Activated CD4-positive, alpha-beta memory T cell treated with anti-CD3 and anti-CD28 coated beads for 36 hours (primary cell): ENCODE measurements at places on chromosomes 3 and 15. TPM values are rescaled to one million over a fixed set of nuclear protein-coding genes. Genes with fewer than 3 reads are reported as not detected.

Gene CA12
- total RNA-seq: 0.07 TPM

- no peak for DNase-seq
These were observed 4.5 kb downstream of the RAB7A start for GRCh38 chr3:128730471-128730870.

Gene ADIPOQ
- total RNA-seq: not detected

Gene TMCO5A
- not detected for total RNA-seq

DNA sequence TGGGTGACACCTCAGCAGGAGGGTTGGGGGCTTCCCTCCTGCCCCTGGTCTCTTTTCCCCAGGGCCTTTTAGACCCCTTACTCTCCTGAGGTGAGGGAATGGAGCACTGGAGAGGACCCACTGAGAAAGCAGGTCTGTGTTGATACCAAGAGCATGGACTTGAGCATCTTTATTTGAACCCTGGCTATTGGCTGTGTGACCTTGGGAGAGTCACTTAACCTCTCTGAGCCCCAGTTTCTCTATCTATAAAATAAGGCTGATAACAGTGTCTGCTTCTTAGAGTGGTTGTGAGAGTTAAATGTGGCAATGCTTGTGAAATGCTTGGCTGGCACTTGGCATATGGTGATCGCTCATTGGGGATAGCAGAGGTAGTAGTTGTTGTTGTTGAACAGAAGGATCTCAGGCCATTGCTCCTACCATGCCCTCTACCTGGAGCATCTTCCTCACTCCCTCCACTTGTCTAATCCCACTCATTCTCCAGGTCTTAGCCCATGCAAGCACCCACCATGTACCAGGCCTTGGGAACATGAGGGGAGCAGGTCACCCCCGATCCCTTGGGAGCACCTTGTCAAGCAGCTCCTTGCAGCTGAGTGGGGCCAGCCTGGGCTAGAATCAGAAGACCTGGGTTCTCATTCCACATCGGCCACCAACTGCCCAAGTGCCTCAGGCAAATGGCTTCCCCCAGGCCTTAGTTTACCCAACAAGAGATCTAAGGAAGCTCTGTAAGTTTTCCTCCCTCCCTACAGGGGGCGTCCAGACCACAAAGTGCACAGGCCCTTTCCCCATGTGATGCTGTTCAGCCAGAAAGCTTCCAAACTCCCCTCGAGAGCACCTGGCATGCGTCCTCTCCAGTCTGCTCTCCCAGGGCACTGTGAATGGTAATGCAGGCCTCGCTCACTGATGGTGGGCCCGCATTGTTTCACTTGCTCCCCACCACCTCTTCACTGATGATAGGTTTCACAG lies 96.7 kb downstream of the LSM3 start:
- DNase-seq: no peak

Gene FLNB
- total RNA-seq: 26.0 TPM

- DNase-seq: no peak
These were observed 21.4 kb upstream of the SPPL2A start for GRCh38 chr15:50786871-50787270.

Gene AMIGO3
- total RNA-seq: not detected

DNA sequence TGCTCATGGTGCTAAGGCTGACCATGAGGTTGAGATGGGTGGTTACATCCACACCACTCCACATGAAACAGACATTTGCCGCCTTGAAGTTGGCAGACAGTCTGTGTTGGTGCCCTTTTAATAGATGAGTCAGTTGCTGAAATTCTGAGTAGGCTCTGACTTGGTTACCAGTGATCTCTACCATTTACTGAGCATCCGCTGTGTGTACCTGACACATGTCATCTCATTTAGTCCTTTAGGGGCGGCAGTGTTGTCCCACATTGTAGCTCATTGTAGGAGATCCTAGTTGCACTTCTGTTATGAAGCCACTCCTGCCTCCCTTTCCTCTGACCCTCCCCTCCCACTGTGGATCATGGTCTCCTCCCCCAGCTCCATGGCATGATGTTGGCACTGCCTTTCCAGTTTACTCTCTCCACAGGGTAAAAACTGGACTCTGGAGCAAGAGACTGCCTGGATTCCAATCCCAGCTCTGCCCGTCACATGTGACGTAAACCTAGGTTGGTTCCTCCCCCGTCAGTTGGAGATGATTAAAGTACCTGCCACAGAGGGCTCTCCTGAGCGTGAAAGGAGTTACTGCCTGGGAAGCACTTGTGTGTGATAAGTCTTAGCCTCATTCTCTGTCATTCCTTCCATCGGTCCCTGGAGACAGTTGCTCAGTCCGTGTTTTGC lies 21.6 kb downstream of the SLCO3A1 start:
- no peak for DNase-seq

Gene CCNL1
- 144 TPM for total RNA-seq

DNA sequence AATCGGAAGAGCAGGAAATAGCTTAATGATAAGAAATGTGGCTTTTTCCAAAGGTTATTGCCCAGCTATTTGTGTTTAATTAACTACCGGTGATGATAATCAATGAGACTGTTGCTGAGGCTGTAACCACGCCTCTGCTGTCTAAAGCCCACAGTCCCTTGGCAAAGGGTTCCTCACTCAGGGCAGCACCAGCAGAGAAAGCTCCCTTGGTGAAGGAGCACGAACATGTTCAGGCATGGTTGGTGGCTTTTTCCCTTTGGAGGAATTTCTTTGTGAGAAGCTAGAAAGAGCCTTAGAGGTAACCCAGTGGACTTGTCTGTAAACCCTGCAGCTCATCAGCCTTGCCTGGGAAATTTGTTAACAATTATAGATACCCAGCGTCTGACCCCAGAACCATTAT lies 7.5 kb upstream of the ST6GAL1 start:
- no peak for DNase-seq

GRCh38 chr3:5277612-5278236 lies 90.2 kb downstream of the EDEM1 start:
- DNase-seq: no peak

GRCh38 chr3:74055061-74055460 lies 430.3 kb upstream of the PDZRN3 start:
- no peak for DNase-seq

GRCh38 chr3:1942781-1943180 lies 155.9 kb upstream of the CNTN4 start:
- no peak for DNase-seq

GRCh38 chr3:123295171-123295900 lies 93.6 kb downstream of the SEC22A start:
- no peak for DNase-seq

- DNase-seq: peak; percentile 34
These were observed 8.8 kb downstream of the ADPRH start for GRCh38 chr3:119588112-119588511.

DNA sequence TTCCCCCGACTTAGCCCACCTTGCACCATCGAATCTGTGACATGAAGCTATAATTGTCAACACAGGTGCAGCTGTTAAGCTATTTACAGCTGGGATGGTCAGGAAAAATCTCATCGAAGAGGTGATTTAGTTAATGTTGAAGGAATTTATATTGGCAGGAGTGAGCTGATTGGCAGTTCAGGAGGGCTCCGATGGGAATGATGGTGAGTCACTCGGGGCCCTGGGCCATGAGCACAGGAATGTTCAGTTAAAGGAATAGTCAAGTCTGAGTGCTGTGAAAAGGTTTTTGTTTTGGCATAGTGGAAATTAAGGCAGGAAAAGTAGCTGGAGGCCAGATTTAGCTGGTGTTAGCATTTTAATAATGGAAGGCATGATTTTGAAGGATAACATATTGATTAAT lies 95.7 kb downstream of the OXSM start:
- DNase-seq: no peak

GRCh38 chr3:17983106-17983505 lies 240.7 kb upstream of the TBC1D5 start:
- DNase-seq: no peak

GRCh38 chr15:100680726-100681125 lies 78.3 kb downstream of the ASB7 start:
- no peak for DNase-seq

Gene TGM5
- total RNA-seq: not detected

Gene PIERCE2
- total RNA-seq: 0.34 TPM

GRCh38 chr3:48993834-48994233 lies 3.8 kb downstream of the P4HTM start:
- no peak for DNase-seq

DNA sequence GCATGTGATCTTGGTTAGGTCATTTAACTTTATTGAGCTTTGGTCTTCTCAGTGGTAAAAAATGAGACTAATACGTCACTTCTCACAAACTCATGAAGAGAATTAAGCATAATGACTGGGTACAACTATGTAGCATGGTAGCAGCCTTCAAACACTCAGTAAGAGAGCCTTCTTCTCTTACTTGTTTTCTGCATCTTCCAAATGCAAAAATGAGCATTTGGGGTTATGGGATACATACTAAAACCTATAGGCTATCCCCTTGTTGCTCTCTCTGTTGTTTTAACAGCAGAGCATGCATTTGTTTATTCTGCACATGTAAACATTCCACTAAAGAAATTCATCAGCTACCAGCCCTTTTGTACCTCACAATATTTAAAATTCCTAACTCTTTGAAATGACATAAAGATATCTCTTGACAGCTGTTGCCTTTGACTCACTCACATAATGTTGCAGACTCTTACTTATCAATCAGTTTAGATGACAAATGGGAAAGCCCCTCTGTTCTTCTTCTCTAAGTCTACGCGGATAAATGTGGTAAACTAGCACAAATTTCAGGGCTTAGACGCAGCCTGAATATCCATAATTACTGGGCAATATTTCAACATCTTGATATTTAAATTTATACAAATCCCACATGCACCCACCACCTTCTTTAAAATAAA lies 327.3 kb upstream of the SATB1 start:
- no peak for DNase-seq

Gene TCAIM
- total RNA-seq: 17.9 TPM

Gene COL6A5
- total RNA-seq: not detected

DNA sequence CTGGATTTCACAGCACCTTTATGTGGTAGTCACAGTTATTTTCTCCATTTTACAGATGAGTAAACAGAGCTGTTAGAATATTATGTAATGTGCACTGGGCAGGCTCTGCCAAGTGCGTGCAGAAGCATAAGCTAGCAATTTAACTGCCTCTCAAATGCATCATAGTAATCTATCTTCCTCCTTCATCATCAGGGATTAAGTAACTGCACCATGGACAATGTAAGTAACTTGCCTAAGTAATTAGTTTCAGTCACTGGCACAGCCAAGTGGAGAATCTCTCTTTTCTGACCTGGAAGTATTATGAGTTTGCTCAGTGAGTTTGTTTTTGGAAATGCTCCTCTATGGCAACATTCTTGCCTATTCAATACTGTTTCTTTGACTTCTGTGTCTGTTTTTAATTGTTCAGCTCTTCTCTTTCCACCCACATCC lies 260.5 kb downstream of the PTPRG start:
- DNase-seq: no peak

Gene GOLGA8T
- not detected for total RNA-seq

Gene STRIT1
- not detected for total RNA-seq

- DNase-seq: no peak
These were observed 611.4 kb upstream of the NAALADL2 start for GRCh38 chr3:174247687-174248152.

Gene RAP2B
- 12.7 TPM for total RNA-seq

- DNase-seq: no peak
These were observed 1089.8 kb upstream of the CADM2 start for GRCh38 chr3:83868909-83869567.

Gene CDHR4
- not detected for total RNA-seq

Gene PLXNA1
- 8.8 TPM for total RNA-seq
